ENCODE measurements at places on chromosomes 16 and 17.

GRCh38 chr16:54120846-54121480 lies 165.6 kb downstream of the IRX3 start:
- no peak for DNase-seq

GRCh38 chr17:50613007-50613992 lies 21.4 kb upstream of the ABCC3 start:
- no peak for DNase-seq

GRCh38 chr16:4891886-4892216 lies 44.6 kb downstream of the UBN1 start:
- DNase-seq = no peak

DNA sequence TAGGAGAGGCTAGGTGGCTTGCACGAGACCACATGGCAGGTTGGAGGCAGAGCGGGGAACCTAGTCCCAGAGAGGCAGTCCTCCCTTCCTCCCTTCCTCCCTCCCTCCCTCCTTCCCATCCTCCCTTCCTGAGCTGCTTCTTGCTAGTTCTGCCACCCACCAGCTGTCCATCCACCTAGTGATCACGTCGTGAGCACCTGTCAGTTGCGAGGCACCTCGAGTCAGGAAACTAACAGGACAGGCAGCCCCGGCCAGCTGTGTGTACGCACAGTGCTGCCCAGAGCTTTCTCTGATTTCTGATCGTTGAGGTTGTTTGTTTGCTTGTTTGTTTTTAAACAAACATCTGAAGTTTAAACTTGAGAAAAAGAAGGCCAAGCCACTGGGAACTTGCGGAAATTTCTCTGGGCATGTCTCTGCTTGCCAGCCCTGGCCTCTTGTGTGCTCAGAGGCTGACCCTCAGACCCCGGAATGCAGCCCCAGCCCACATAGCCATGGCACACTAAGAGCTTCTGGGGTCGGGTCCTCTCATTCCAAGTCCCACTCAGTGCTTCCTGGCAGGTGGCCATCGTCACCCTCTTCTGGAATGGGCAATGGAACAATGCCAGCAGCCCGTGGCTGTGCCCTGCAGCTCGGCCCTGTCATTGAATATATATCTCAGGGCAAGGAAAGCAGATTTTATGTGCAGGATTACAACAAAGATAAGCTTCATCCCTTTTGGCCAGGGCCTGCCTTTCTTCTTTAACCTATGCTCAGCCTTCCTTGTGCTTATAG lies 174.0 kb downstream of the KATNIP start:
- DNase-seq = no peak

- DNase-seq = no peak
Measured at GRCh38 chr17:8695241-8695640, 49.4 kb downstream of the CCDC42 start.

DNA sequence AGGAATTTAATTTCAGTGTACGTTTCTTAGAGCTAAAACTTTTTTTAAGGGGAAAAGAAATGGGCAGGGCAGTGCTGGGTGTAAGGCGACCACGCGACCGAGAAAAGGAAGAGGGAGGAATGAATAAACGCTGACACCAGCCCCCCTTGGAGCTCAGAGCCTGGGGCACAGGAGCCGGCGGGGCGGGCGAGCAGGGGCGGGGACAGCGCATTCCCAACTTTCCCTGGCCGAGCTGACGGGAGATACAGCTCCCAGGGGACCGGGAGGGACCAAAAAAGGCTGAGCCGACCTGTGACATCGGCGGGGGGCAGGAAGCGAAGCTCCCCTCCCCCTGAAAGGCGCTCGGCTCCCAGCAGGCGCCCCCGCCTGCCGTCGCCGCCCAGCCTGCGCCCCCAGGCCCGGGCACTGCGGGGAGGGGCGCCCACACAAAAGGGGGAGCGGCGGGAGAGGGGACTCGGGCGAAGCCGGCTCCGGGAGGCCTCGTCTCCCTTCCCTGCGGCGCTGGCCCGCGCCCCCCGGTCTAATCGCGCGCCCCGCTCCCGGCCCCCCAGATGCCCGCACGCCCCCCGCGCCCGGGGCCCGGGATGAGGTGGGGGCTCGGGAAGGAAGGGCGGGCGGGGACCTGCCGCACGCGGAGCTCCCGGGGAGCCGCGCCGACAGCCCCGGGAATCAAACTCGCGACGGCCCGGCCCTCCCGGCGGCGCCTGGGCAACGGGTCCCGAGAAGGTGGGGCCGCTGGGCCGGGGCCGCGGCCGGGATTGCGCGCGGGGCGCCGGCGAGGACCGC lies 622 bp downstream of the CUEDC1 start:
- DNase-seq = no peak

DNA sequence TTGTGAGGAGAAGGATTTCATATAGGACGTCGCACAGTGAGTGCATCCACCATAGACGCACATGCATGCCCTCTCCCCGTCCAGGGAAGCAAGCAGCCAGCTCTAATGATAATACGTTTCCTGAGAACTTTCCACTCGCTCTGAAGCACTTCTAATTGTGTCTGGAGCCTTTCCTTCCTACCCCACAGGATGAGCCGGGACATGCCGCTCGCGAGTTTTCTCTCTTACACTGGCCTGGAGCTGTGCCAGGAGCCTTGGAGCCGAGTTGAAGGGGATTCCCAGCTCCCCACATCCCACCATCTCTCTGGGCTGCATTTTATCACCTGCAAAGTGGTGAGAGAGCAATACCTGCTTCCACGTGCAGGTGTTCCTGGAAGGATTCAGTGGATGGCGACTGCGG lies 368.1 kb downstream of the C16orf95 start:
- no peak for DNase-seq

GRCh38 chr17:74860229-74860871 lies 665 bp upstream of the GRIN2C start:
- no peak for DNase-seq

- no peak for DNase-seq
Measured at GRCh38 chr16:77556201-77556873, 121.5 kb upstream of the ADAMTS18 start.

GRCh38 chr16:89893642-89894548 lies 20.5 kb downstream of the TCF25 start:
- no peak for DNase-seq

- DNase-seq = no peak
Measured at GRCh38 chr16:12078405-12079280, 102.1 kb downstream of the SNX29 start.

GRCh38 chr16:87570938-87571867 lies 31.1 kb upstream of the JPH3 start:
- DNase-seq = no peak

DNA sequence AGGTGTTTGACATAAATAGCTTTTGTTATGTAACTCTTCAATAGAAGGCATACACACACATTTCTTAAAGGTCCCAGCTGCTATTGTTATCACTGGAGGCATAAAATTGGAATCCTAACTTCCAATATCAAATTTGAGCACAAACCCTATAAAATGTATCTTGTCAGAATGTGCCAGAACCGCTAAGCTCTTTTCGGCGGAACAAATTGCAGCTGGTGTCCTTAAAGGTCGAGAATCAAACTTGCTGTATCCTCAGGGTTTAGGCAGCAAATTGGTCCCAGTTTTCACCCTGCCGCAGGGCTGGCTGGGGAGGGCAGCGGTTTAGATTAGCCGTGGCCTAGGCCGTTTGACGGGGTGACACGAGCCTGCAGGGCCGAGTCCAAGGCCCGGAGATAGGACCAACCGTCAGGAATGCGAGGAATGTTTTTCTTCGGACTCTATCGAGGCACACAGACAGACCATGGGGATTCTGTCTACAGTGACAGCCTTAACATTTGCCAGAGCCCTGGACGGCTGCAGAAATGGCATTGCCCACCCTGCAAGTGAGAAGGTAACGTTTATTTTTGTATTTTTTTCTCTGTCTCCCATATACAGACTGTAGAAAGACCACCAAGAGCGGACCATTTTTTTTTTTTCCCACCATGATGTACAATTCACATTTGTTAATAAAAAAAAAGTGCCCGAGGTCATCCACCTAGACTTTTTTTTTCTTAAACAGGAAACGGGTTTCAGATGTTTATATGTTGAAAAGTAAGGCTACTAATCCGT lies 297.1 kb downstream of the IRF8 start:
- DNase-seq = no peak

DNA sequence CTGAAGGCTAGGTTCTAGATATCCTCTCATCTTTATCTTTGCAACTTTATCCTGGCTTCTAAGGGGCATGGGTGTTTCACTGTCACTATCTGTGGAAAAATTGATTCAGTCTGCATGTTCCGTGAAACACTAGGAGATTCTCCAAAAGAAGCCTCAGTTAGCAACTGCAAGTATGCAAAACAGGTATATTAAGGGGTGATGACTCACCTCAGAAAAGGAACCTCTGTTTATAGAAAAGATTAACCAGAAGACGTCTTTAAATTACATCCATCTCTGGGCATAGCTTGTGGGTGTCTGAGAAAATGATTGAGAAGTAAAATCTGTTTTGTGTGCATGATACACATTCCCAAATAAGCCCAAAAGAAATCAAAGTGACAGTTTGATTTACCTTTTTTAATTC lies 353.8 kb upstream of the HSBP1 start:
- no peak for DNase-seq

DNA sequence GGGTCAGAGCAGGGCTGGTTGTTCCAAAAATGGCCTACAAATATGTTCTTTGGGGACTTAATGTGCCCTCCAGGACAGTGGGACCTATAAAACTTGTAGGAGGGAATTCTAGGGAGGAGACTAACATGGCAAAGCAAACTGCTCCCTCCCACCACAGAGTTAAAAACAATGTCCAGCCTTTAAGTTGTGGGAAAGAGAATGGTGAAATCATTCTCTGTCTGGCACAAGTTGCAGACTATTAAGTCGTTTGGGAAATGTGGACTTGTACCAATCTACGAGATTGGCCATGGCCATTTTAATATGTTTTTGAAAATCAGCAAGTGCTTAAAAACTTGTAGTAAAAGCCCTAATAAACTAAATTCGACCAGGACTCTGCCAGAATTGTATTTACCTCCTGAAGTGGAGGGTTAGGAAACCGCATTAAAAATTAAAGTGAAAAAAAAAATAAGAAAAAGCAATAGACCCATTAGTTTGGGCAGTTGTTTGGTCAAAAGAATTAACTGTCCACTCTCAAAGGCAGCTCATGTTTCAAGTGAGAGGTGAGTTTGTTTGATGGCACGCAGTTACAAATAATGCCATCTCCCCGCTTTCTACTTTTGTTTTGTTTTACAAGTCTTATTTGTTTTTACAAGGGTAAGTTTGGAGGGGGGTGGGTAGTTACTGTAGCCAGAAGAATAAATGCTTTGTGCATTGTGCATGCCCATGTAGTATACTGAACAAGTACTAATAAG lies 32.4 kb downstream of the ANKFN1 start:
- DNase-seq = no peak

- DNase-seq = no peak
Measured at GRCh38 chr16:70638814-70639792, 7.3 kb upstream of the IL34 start.

- DNase-seq = no peak
Measured at GRCh38 chr17:46795379-46795952, 23.0 kb downstream of the WNT3 start.

GRCh38 chr17:43118679-43119615 lies 6.2 kb downstream of the BRCA1 start:
- no peak for DNase-seq

DNA sequence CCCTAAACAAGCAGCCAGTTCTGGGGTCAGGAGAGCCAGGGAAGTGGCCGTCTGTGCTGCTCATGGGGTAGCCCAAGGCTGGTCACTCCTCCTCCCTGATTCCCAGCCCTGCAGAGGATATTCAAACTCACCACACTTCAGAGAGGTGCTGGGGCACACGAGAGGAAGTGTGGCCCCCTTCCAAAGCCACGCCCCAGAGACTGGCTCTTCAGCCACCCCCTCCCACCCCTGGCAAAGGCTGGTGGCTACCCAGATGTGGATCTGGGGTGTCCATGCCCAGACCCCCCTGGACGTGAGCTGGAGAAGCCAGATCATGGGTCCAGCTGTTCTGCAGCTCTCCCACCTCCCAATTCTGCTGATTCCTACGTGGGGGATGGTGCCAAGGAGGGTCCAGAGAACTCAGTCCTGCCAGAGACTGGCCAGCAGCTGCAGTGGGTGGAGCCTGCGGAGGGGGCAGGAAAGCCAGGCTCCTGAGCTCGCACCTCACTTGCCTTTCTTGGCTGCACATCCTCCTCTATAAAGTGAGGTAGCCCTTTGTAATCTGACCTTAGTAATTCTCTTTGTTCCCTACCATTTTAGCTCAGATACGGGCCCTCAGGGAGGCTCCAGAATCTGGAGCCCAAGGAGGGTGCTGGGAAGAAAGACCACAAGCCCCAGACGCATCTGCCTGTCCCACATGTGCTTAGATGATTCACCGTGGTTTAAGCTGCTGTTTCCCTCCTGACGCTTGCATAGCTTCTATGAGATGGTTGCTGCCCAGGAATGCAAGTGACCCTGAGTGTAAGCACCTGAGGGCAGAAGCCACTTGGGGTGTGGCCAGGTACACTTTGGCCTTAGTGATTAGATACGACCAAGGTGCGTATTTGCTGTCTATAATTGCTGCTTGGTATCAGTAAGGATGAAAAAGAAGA lies 15.3 kb downstream of the SDK2 start:
- DNase-seq = no peak

DNA sequence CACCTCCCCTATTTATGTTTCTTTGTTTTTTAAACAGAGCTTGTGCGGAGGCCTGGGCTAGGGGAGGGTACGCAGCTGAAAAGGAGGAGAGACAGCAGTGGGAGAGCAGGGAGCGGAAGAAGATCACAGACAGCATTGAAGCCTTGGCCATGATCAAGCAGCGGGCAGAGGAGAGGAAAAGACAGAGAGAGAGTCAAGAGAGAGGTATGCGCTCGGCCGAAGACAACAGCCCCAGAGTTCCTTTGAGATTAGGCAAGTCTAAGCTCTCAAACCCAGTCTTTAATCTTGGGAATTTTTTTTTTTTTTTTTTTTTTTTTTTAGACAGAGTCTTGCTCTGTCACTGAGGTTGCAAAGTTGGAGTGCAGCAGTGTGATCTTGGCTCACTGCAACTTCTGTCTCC lies 20.6 kb downstream of the DNAAF1 start:
- no peak for DNase-seq

GRCh38 chr16:10995565-10995964 lies 51.2 kb downstream of the CLEC16A start:
- DNase-seq = no peak

DNA sequence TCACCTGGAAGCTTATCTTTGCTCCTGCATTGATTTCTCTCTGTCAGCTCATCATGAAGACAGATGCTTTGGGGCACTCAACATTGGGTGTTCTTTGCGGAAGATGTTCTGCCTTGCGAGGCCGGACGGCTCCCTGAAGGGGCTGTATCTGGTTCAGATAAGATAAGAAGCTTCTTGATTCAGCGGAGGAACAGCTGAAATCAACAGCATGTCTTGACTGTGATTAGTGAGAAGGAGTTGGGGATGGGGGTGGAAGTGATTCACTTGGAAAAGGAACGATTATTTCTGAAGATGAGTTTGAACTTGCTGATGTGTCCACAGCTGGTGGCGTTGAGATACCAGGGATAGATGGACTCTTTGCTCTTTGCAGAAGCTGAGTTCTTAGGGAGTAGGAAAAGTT lies 126.9 kb upstream of the WSCD1 start:
- no peak for DNase-seq

DNA sequence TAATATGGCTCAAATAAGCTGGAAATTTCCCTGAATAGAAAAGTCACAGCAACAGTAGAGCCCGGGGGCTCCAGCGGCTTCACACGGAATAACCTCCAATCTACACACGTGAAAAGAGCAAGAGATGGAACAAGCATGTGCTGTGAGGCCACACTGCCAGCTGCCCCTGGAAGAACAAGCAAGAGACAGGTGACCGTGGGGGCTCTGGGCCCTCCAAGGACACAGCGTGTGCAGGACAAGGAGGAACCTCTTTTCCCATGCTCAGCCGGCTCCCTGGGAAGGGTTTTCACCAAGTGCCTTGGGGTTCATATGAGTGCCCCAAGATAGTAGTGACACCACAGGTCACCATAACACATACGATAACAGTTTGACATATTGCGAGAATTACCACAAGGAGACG lies 110.2 kb upstream of the ZNF750 start:
- DNase-seq = no peak

Measured in occipital lobe (tissue), 3 donors.